CD4-positive, alpha-beta T cell treated with Interleukin-15 for 1 hour (primary cell): ENCODE measurements at places on chromosomes 12 and 14.

- DNase-seq, result no peak
Observed at GRCh38 chr12:50032515-50032853, 7.2 kb upstream of the RACGAP1 start.

DNA sequence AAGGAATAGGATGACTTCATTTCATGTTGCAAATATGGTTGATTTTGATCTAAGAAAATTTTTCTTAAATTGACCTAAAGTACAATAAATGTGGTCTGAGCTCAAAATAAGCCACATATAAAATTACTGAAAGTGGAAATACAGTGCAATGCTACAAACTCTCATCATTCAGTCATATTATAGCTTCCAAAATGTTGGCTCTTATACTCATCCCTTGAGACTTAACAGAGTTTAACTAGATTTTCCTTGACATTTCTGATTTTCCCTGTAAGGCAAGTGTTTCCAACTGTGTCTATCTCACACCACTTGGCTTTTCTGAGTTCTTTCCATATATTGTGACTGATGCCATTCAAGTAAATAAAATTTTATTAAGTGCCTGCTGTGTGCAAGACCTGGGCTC, 123.7 kb upstream of the NTF3 start:
- DNase-seq, result no peak

DNA sequence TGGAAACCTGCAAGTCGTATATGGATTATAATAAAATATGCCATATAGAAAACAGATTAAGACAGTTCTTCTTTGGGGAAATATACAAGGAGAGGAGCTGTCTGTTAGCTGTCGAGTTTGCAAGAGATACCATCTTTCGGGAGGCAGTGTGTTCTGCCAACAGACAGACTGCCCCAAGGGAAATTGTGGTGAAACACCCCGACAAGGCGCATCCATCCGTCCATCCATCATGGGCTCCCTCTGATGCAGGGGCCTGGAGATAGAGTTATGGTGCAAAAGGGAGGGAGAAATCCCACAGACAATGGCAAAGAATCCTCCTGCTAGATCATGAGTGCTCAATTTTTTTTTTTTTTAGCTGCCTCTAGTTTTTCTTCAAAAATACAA, 156.3 kb downstream of the DPF3 start:
- DNase-seq, result no peak

DNA sequence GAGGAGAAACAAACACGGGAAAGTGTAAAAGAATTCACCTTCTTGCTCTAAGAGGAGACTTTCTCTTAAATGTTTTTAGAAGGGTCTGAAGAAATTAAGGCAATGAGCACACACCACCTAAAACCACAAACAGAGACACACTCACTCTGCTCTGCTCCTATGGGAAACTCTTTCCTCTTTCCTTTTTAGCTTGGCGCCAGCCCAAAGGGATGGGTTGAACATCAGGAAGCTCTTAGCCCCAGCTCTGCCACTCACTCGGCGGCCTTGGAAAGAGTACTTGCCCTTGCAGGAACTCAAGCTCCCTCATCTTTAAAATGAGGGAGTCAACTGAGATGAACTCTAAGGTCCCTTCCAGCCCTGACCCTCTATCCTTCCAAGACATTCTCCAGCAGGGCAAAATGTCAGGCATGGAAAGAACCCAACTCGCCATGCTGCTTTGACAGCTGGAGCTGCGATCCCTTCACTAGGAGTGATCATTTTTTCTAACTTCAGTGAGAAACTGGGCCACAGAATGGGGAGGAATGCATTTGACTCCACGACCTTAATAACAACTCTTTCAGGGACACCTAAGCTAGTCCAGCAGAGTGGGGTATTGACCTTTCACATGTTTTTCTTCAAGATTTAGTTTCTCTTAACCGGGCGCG, 980 bp upstream of the RNASE8 start:
- DNase-seq, result no peak

DNA sequence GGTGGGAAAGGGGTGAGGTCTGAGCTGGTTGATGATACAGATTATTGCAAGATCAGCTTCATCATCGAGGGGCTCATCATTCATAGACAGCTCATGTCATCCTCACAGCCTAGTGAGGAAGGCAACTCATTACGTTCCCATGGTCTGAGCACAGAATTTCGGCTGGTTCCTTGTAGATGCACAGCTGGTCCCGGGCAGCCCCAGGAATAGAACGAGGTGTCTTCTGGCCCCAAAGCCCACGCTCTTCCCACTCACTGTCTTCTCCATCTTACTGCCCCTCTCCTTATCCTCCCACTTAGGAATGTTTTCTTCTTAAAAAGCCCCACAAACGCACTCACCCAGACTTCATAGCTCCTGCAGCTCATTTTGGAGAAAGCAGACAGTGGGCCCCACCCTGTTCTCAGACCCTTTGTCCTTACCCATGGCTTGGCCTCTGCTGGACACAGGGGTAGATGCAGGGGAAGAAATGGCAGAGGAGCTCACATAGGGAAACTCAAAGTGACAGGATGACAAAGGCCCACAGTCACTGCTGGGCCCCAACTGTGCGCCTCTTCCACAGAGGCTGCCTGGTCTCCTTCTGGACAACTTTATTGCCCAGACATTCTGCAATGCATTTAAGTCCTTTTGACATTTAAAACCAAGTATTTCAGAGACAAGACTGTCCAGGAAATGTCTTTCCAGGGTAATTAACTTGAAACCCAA, 162.2 kb downstream of the ADGRD1 start:
- DNase-seq, result no peak

DNA sequence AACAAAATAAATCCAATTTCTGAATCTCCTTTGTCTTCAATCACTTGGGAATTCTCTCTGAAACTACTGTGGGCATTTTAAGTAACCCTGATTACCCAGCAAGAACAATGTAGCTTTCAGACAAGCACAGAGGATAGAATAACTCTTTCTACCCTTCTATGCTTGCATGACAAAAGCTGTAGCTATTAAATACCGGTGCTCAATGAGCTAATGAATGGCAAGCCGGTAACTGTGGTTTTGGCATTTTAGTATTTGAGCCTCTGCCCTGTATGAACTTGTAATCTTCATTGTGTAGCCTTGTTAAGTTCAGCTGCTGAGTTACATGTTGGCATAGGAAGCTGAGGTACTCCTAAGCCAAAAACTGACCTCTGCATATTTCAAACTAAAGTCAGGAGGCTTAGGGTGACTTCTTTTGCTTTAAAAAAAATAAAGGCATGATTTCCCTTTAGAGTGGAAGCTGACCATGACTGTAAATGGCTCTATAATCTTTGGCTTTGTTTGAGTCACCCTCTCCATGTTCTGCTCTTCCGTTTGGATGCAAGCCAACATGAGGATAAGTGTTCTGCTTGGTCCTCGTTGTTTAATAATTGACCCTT, 171.0 kb upstream of the HIF1A start:
- no peak for DNase-seq

GRCh38 chr14:104009297-104009696, 67.0 kb upstream of the RD3L start:
- DNase-seq, result no peak

DNA sequence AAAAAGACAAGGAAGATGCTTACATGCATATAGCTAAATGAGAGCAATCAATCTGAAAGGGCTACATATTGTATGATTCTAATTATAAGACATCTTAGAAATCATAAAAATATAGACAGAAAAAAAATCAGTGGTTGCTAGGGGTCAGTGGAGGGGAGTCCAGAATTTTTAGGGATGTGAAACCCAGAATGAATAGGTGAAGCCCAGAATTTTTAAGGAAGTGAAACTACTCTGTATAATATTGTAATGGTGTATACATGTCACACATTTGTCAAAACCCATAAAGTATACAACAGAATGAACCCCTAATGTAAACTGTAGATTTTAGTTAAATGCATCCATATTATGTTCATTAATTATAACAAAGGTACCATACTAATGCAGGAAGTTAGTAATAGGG, 713.2 kb downstream of the FLRT2 start:
- DNase-seq, result no peak

- DNase-seq, result peak; percentile 61
Observed at GRCh38 chr14:60753264-60754119, 18.9 kb downstream of the MNAT1 start.

DNA sequence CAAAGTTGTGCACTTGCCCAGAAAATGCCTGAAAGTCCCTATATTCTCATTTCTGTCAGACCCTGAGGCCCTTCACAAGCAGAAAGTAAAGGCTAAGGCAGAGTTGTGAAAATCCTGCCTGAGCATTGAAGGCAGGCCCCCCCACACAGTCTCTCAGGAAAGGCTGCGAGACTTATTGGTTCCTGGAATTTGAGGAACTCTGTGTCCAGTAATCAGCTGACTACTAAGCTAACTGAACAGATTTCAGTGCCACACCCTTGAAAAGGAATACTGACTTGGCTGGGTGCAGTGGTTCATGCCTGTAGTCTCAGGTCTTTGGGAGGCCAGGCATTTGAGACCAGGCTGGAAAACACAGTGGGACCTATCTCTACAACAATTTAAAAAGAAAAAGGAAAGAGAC, 21.1 kb upstream of the PPP2R5E start:
- no peak for DNase-seq

GRCh38 chr12:99111600-99111999, 466.5 kb downstream of the APAF1 start:
- no peak for DNase-seq

DNA sequence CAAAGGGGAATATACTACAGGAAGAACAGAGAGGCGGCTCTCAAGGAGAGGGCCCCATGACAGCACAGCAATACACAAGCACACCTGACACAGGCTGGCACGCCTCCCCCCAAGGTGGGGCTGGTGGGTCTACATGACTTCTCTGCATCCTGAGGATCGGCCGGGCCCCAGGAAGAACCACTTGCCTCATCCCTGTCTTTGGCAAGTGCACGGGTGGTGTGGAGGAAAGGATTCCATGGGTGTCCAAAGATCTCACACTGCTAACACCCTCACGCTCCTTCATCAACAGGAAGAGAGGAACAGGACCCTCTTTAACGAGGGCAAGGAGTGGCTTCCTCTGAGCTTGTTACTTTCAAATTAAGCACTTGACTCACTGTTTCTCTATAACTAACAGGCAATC, 7.3 kb downstream of the VAMP1 start:
- no peak for DNase-seq

GRCh38 chr12:77072833-77073495, 7.6 kb upstream of the E2F7 start:
- DNase-seq, result no peak

DNA sequence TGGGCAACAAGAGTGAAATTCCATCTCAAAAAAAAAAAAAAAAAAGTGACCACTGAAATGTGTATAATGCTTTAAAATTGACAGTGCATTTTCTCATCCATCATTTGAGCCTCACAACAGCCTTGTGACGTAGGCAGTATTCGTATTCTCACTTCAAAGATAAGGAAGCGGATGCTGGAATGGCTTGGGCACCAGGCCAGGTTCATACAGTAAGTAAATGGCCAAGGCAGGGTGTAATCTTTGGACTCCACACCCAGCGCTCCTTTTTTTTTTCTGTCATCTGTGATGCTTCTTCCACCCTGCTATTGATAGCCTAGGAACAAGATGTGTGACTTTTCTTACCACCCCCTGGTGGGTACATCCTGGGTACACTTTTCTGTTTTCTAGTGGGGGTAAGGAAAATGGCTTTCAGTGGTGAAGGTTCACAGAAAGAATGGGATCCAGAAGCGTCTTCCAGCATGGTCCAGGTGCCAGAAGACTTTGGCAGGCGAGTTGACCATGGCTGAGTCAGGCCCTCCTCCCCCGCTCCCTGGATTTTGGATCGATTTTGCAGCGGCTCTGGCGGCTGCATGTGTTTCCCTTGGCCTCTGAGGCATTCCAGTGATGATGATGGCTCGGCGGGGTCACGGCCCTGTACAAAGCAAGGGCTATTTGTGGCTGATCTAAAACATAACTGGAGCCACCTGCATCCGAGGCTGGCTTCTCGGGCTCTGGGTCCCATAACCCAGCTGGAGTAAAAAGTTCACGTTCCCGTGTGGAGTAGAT, 110.6 kb downstream of the CACNA1C start:
- no peak for DNase-seq

DNA sequence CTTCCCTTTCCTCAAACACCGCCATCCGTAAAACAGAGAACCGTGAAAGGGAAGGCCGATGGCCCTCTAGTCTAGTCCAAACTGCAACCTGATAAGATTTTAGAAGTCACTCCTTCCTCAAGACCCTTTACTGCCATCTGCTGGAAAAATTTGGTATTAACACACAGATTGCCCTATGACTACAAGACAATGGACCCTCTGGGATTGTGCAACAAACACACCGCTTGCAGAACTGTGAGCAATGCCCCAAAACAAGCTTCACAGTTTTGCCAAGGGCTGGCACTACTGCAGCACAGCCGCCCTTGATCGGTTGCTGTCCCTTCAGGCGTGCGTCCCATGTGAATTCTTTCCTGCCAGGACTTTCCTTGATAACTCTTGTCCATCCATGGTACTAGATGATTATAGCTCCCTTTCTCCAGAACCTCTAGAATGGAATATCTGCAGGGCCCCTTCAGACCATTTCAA, 23.1 kb downstream of the LLPH start:
- DNase-seq, result peak; percentile 50

DNA sequence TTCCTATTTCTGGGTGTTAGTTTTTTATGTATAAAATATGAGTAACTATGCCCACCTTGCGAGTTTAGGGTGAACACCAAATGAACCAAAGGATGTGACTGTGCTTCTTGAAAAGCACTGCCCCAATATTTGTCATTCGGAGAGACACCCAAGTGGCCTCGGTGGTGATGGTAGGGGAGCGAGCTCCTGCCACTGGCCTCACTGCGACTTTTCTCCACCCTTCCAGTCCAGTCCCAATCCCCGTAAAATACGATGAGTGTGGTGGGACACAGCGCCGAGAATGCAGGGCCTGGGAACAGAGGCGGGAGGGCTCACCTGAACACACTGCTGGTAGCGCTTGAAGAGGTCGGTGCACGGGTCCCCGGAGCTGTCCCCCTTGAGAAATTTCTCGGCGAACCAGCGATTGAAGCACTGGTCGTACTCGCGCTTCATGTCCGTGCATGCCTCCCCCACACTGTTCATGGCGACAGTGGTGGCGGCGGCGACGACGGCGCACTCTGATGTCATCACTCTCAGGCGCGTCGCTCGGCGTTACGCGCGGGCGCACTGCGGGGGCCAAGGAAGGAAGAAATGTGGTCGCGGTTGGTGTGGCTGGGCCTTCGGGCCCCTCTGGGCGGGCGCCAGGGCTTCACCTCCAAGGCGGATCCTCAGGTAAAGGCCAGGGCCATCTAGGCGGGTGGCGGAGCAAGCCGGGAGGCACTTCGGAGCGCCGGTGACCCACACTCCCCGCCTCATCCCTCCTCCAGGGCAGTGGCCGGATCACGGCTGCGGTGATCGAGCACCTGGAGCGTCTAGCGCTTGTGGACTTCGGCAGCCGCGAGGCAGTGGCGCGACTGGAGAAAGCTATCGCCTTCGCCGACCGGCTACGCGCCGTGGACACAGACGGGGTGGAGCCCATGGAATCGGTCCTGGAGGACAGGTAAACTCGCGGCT, at the start of the genes GATC and TRIAP1:
TSS of gene GATC (plus strand) at position 534 of the 933 bp plus-strand sequence. CDS start at position 571, 37 bp downstream.
TSS of gene TRIAP1 (minus strand) at position 474 of the 933 bp plus-strand sequence. CDS start at position 462, 12 bp downstream.
- DNase-seq, result peak; percentile 85

DNA sequence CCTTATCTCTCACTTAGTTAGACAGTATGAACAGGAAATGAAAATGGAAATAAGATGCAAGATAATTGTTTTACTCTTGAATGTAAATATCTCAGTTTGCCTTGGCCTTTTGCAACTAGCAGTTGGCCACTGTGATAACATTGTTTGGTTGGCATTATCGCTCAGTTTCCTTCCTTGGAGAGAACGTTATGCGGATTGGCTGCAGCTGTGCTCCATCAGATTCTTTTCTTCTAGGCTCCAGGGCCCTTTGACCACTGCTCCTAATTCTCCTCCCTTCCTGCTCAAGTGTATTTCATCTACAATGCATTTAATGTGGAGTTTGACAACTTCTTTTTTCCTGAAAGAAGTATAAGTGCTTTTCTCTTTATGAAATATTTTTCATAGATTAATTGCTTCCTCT, 284.2 kb downstream of the ADAMTS20 start:
- DNase-seq, result no peak
